ENCODE measurements at places on chromosomes 1 and 21.

- DNase-seq, result no peak
Observed at GRCh38 chr1:65355031-65355712, 45.8 kb downstream of the DNAJC6 start.

DNA sequence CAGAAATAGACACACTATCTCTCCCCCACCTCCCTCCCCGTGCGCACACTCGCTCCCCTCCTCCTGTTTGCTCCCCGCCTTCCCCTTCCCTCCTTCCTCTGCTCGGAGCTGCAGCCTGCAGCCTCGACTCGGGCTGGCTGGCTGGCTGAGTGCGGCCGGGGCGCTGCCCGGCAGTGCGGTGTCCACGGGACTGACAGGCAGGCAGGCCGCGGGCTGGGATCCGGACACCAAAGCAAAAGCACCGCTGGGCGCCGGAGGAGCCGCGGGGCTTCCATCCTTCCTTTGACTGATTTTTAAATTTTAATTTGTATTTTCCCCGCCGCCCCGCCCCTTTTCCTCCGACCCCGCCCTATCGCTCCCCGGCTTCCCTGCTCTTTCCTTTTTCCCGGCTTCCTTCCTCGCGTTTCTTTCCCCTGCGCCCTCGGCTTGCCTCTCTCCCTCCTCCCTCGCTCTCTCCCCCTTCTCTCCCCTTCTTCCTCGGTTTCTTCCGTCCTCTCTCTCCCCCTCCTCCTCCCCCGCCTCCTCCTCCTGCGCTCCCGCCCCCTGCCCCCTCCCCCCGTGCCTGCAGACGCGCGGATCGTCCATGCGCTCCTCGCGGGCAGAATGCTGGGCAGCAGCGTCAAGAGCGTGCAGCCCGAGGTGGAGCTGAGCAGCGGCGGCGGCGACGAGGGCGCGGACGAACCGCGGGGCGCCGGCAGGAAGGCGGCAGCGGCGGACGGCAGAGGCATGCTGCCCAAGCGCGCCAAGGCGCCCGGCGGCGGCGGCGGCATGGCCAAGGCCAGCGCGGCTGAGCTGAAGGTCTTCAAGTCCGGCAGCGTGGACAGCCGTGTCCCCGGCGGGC is 109.4 kb downstream of the NAV1 start:
- DNase-seq, result peak; percentile 37

DNA sequence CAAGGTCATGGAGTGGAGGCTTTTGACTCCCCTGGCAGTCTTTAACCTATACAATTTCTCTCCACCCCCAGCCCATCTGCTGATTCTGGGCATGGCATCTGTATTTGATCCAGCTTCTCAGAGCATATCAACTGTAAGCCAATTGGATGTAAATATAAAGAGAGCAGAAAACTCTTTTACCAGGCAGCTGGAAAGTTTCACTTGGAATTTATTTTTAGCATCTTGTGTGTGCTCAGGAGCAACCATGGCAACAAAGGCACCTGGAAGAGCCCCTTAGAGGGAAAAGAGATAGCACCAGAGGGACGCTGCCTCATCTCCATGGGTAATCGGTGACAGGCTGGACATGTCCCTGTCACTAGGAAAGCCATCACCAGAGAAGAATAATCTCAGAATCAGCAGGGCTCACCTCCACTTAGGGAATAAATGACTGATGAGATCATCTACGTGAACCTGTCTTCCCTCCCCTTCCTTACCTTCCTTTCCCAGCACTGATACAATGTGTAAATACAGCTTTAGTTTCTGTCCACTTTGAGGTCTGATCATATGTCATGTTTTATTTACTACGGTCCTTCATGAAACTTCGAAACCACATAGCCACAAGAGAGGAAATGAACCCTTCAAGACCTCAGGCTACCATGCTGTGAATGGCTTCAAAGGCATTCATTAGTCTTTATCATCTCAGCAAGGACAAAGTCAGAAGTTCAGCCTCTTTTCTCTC is 25.3 kb upstream of the SIPA1L2 start:
- no peak for DNase-seq

DNA sequence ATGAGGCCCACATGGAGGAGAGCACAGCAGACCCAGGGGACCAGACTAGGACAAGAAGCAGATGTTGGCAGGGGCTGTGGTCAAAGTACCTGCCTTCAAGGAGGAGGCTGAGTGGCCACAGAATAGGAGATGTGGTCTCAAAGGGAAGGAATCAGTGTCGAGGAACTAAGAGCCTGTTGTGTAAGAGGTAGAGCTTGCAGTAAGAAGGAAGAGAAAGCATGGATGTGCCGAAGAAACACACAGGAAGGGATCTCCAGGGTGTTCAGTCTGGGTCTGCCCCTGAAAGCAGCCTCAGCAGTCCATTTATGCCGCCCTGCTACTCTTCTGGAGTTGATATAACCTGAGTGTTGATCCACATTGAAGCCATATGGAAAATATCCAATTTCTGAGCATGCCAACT is 83.9 kb downstream of the NID1 start:
- DNase-seq, result no peak

DNA sequence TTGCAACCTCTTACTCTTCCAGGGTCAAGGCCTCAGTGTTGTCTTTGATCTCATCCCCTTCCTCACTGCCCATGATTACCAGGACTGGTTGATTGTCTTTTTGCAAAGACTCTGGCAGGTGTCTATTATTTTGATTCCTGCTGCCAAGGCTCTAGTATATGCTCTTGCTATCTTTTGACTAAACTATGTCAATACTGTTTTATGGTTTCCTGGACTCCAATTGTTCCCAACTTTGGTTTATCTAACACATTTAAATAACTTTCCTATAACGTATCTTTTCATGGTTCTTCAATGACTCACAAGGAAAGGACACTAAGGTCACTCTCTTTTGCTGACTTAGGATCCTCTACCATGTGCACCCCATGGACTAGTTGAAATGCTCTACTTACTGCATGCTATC is 141.5 kb downstream of the PTPRC start:
- no peak for DNase-seq

DNA sequence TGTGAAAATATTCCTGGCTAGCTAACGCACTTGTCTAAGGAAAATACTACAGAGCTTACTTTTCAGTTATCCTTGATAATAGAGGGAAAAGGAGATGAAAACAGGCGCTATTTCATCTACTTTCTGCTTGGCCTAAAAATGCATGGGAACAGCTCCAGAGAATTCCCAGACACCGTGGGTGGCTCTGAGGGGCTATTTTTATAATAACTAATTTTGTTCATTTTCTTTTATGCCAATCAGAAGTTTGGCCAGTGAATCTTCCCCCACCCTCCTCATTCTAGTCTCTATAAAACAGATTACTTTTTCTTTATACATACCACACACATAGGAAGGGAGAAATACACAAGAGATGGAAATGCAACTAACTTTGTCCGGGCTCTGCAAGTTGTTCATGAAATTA is 322.9 kb downstream of the SETD4 start:
- DNase-seq, result no peak

- DNase-seq, result no peak
Observed at GRCh38 chr1:151988405-151988923, 5.2 kb downstream of the S100A10 start.

GRCh38 chr1:180881806-180882509 is 30.7 kb upstream of the KIAA1614 start:
- peak; percentile 65 for DNase-seq

DNA sequence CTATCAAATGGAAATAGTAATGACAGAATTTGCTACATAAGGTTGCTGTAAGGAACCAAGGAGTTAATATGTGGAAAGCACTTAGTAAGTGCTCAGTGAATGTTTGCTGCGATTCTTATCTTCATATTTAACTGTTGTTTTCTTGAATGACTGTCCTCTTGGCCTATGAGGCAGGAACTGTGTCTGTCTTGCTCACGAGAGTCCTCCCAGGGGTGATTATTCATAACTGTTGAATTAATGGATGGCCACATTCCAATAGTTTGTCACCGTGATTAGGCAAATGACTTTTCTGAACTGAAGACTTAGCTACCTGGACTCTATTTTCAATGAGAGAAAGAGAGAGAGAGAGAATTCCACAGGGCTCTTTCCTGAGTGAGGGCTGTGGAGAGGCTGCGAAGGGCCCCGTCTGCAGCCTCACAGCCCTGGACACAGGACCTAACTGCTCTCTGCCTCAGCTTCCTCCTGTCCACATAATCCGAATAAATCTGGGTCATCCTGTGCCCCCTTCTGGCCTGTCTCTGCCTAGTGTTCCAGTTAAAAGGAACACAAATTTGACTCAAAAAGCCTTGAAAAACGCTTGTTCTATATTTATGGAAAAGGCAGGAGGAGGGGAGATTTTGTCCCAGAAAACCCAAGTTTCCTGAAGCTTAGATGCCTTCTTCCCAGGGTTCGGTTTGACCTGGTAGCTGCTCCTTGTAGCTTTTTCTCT is 8.5 kb downstream of the EDN2 start:
- DNase-seq, result no peak

GRCh38 chr1:36966242-36966641 is 68.1 kb downstream of the GRIK3 start:
- no peak for DNase-seq
